HepG2 (cell line): ENCODE measurements at places on chromosomes 11 and 22. TPM values are rescaled to one million over a fixed set of nuclear protein-coding genes. Genes with fewer than 3 reads are reported as not detected.

SERHL2 gene
- total RNA-seq, result 1.0 and 1.6 TPM in 2 replicates

- H3K27ac ChIP-seq, result no peak overlapping the region
- H3K27me3 ChIP-seq, result peaks cover 4% of the 10 kb centered on the region
- no peaks in the 10 kb centered on the region for H3K36me3 ChIP-seq
- no peak overlapping the region for H3K4me3 ChIP-seq
- H3K4me1 ChIP-seq, result peaks cover 13% of the 10 kb centered on the region; the same call in 1 of the 2 replicates
Measured at GRCh38 chr11:86668929-86669328, 3.5 kb downstream of the ME3 start.

GRCh38 chr11:128737704-128738103 lies 43.8 kb downstream of the FLI1 start:
- H3K27me3 ChIP-seq, result no peaks in the 10 kb centered on the region; the same call in none of the 2 replicates
- no peak for DNase-seq
- H3K4me1 ChIP-seq, result no peaks in the 10 kb centered on the region
- H3K4me3 ChIP-seq, result no peak overlapping the region
- H3K27ac ChIP-seq, result no peak overlapping the region
- no peaks in the 10 kb centered on the region for H3K36me3 ChIP-seq

GRCh38 chr11:33620423-33621171 lies 80.0 kb downstream of the C11orf91 start:
- no peaks in the 10 kb centered on the region for H3K36me3 ChIP-seq
- DNase-seq, result no peak
- H3K4me3 ChIP-seq, result no peak overlapping the region
- no peak overlapping the region for H3K27ac ChIP-seq
- H3K27me3 ChIP-seq, result no peaks in the 10 kb centered on the region
- H3K4me1 ChIP-seq, result no peaks in the 10 kb centered on the region

CCDC73 gene
- total RNA-seq, result 0.08 and 0.11 TPM in 2 replicates

ILK gene
- 70.3 and 78.1 TPM in 2 replicates for total RNA-seq

GRCh38 chr11:77069969-77070582 lies 3.3 kb downstream of the CAPN5 start:
- peaks cover 41% of the 10 kb centered on the region for H3K4me1 ChIP-seq
- H3K36me3 ChIP-seq, result no peaks in the 10 kb centered on the region
- H3K27me3 ChIP-seq, result peaks cover 66% of the 10 kb centered on the region
- no peak overlapping the region for H3K27ac ChIP-seq
- DNase-seq, result no peak

DNA sequence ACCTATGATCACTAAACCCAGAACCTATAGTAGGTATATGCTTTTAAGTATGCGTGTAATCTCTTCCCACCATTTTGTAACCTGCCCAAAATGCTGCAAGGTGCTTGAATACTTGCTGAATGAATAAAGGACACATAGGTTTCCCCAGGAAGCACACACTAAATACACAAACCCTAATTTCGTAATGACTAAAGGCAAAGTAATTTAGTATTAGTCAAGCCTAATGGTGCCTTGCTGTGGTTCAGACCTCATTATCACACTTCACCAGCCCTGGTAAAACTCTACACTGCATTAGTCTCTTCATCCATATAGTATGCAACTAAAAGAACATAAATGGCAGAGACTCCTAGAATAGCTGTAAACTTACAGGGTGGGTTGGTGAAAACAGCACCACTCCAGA lies 289.0 kb upstream of the PITPNB start:
- no peak overlapping the region for H3K4me3 ChIP-seq
- no peaks in the 10 kb centered on the region for H3K36me3 ChIP-seq
- no peaks in the 10 kb centered on the region for H3K27me3 ChIP-seq
- no peak overlapping the region for H3K27ac ChIP-seq
- DNase-seq, result no peak
